ENCODE measurements at places on chromosomes 1 and 21.
A peak's percentile ranks its signal among the peaks of the same experiment; 100 is the strongest.

DNA sequence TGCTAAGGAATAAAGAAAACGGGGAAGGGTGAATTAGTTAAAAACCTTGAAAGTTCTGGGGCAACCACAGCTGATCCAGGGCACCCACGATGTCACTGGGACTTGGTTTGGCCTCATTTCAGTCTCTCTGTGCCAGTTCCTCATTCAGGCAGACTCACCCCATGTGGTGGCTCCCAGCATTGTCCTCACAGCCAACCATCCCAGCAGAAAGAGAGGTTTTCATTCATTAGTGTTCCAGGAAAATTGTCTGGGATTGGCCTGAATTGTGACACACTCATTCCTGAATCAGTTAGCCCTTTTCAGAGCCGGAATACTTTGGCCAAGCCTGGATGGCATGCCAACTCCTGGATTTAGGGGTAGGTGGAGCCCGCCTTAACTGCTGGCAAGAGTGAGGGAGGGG, 367.7 kb downstream of the PRDM2 start:
- DNase-seq, result no peak

DNA sequence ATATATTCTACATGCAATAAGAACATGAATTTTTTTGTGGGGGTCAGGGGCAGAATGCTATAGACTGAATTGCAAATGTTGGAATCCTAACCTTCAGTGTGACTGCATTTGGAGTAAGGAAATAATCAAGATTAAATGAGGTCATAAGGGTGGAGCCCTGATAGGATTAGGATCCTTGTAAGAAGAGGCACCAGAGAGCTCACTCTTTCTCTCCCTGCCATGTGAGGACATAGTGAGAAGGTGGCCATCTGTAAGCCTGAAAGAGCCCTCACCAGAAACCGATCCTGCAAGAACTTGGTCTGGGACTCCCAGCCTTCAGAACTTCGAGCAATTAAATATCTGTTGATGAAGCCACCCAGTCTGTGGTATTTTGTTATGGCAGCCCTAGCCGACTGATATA, 70.3 kb upstream of the SOX13 start:
- DNase-seq, result no peak

- DNase-seq, result no peak
Measured at GRCh38 chr21:40331172-40331571, 463.9 kb downstream of the PCP4 start.

- DNase-seq, result no peak
Measured at GRCh38 chr1:114352797-114353196, 158.2 kb downstream of the TRIM33 start.

DNA sequence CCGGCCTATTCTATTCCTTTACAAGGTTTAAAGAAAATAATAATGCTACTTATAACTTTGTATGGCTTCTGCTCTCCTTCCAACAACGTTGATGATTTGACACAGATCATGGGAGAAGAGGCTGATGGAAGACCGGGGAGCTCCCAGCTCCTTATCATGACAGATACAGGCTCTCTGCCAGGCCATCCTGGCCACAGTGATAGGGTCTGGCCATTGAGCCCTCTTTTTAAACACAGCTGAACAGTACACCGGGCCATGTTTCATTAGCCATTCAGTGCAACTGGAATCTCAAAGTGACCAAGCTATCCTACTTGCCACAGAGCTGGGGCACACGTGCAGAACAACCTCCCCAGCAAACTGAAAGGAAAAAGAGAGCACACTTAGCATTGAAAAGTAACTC, 34.9 kb downstream of the DNAJC11 start:
- no peak for DNase-seq

DNA sequence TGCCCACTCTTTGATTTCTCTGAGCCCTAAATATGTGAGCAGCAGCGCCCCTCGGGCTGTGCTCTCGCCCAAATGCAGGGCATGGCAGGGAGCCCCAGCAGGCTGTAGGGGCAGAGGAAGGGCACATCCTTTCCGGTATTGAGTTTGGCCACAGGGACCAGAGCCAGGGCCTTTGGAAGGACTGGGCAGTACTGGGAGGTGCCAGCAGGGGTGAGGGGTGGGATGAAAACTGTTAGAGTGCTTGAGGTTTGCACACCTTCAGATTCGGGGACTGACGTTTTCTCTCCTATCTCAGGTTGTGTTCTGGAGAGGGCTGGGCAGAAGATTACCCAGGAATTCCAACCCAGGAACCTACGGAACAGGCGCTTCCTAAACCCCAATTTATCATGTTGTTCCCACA, 2.2 kb upstream of the ATP1A2 start:
- no peak for DNase-seq

DNA sequence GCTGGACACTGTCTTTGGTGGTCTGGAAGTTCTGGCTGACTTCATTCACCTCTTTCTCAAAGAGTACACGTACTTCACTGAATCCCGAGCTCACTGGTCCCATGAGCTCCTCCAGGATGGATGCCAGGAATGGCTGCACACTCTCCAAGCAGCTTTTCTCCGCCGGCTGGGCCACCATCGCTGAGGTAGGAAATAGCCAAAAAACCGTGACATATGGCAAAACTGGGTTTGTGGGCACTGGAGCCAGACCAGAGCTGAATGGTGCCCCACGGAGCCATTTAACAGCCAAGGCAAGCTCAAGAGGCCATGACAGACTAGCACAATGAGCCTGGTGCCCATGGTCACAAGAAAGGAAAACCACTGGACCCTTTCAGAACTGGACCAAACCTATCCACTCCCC, 64.0 kb upstream of the EDEM3 start:
- no peak for DNase-seq

- DNase-seq, result no peak
Measured at GRCh38 chr21:29092102-29092959, 18.9 kb upstream of the CCT8 start.

- peak; percentile 91 for DNase-seq
Measured at GRCh38 chr1:99808391-99809115, 41.6 kb upstream of the AGL start.

DNA sequence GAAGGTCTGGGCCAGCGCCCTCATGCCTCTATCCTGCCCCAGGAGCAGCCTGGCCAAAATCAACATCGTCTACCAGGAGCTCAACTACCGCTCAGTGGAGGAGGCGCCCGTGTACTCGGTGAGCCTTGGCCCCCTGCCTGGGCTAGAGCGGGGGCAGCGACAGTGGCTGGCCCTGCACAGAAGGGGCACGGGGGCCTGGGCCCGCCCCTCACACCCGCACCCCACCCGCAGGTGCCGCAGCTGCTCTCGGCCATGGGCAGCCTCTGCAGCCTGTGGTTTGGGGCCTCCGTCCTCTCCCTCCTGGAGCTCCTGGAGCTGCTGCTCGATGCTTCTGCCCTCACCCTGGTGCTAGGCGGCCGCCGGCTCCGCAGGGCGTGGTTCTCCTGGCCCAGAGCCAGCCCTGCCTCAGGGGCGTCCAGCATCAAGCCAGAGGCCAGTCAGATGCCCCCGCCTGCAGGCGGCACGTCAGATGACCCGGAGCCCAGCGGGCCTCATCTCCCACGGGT, 10.8 kb downstream of the SCNN1D start:
- DNase-seq, result no peak

DNA sequence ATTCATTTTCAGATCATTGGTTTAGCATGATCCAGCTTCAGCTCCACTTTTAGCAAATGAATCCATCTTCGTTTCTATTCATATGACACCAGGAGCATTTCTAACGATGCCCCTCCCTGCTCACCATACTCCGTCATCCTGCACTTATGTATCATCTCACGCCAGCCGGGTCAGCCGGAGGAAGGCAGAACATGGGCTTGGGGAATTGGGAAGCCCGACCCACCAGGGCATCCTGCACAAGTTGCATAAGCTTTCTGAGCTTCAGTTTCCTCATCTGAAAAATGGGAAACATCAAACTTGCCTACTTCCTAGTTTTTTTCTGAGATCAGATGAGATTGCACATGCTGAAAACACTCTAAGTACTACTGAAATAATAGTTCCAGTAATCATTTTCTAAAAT, 194.7 kb downstream of the AK5 start:
- no peak for DNase-seq

GRCh38 chr1:101440485-101440884, 203.7 kb downstream of the S1PR1 start:
- DNase-seq, result no peak

GRCh38 chr1:160987359-160988050, 32.9 kb upstream of the ITLN2 start:
- DNase-seq, result no peak

DNA sequence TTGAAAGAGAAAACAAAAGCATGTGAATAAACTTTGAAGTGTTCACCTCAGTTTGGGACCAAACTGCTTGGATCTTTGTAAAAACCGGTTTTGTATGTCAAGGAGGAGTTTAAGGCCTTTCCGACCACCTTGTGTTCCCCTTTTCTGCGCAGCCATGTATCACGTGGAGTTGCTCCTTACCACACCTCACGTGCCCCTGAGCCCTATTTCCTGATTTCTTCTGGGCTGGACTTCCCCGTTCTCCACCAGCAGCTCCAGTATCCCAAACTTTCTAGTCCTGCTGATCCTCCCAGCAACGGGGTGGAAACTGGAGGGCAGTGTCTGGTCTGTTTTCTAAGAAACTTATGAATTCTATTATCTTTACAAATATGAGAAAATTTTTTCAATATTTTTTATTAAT, 1.6 kb upstream of the SH3D21 start:
- no peak for DNase-seq

GRCh38 chr21:42079939-42080787, 9.0 kb downstream of the UMODL1 start:
- no peak for DNase-seq

- DNase-seq, result no peak
Measured at GRCh38 chr1:53892911-53893310, 1.1 kb upstream of the DIO1 start.

GRCh38 chr1:67605209-67605780, 79.7 kb upstream of the GADD45A start:
- no peak for DNase-seq

GRCh38 chr1:107339775-107340174, 198.9 kb downstream of the NTNG1 start:
- DNase-seq, result no peak

DNA sequence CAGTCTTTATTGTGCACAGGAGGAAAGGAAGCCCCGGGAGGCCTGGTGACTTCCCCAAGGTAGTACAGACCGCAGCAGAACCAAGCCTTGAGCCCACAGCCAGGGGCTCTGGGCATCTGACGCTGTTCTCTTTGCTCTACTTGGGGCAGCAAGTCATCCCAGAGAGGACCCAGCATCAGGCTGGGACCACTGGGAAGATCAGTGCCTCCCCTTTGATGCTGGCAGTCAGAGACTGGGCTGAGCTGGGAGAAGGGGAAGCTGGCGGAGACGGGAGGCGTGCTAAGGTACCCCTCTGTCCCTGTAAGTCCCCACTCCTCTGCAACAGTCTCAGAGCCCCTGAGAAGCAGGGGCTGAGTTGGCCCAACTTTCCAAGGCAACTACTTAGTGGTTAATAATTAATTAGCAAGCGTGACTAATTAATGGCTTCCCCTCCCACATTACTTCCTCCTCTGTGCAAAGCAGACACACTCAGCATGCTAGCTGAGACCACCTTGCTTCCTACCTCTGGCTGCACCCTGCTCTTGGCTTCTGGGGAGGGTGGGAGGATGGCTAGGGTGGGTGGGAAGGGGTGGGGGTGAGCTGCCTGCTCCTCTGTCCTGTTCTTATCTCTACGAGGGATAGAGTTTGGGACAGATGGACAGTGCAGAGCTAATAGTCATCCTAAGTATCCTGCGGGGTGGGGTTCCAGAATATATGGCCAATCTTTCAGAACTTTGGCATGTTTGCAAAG, 1.3 kb downstream of the INAVA start:
- DNase-seq, result no peak
